Stimulated activated CD4-positive, alpha-beta T cell treated with anti-CD3 and anti-CD28 coated beads, Interleukin-12 subunit alpha, Interleukin-12 subunit beta, amount 100 ng/mL, for 24 hours (primary cell): ENCODE measurements at places on chromosomes 5 and 9.

DNA sequence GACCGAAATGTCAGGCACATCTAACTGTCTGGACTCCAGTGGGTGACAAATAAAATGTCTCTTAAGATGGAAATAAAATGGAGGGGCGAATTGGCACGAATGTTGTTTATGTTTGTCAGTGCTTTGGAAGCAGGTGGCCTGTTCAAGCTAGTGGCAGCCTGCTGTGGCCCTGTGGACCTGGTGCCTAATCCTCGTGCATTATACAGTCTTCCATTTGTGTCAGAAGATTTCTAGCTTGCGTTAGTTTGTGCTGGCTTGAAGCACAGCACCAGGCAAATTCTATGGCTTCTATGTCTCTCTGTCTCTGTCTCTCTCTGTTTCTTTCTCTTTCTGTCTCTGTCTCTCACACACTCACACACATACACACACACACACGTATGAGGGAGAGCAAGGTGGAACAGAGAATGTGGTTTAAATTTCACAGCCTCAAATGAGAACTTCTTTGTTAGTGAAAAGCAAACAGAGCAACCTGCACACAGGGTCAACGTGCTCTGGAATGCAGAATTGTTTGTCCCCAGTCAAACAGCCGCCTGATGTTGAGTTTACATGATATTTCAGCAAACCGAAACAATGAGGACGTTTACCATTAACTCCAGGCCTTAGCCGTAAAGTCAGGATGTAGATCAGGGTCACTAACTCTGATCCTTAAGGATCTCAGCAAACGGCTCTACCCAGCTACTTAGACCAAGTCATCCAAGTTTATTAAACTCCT, 39.0 kb upstream of the CD180 start:
- no peak for DNase-seq

GRCh38 chr9:136485049-136486045, 2.5 kb upstream of the SEC16A start:
- DNase-seq = peak; percentile 67

GRCh38 chr5:124040799-124041198, 528.8 kb downstream of the CSNK1G3 start:
- DNase-seq = no peak

DNA sequence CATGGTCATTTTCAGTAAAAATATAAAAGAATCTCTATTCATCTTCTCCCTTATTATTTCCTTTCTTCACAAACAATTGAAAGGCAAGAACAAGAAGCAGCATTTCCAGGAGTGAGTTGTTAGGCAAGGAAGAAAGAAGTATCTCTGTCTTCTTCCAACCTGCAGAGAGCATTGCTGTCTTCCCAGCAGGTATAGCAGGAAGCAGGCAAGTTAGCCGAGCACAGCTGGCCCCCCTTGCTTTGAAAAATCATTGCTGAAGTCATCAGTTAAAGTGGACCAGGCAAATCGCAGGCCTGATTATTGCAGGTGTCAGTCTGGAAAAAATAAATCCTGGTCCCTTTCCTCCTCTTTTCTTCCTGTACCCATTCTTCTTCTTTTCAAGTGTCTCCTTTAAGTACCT, 353.1 kb upstream of the BRINP1 start:
- DNase-seq = no peak

GRCh38 chr9:75120686-75121085, 32.4 kb downstream of the OSTF1 start:
- no peak for DNase-seq

DNA sequence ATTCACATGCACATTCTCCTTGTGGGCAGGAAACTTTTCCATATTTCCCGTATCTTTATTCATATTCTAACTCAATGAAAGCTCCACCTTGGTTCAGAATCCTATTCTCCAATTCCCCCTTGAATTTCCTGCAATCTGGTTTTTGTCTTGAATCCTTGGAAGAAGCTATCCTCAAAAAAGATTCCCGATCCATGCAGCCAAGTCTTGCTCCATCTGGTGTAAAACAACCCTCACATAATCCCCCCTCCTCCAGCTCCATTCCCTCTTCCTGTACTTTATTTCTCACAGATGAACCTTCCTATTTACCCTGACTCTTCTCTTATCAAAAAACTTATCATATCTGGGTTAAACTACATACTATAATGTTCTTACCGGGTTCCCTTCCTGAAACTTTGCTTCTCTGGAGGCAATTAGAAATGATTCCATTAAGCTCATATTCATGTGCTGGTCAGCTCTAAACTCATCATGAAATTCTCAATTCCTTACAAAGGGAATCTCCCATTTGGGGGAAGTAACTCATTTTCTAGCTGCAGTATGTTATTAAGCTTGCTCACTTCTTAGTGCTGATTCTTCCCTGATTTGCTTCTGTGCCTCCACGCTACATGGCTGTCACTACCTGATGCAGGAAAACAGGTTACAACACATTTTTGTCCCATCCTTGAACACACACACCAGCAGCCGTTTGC, 81.7 kb downstream of the GNAQ start:
- DNase-seq = no peak

GRCh38 chr9:4553951-4554381, 63.7 kb downstream of the SLC1A1 start:
- DNase-seq = no peak

GRCh38 chr5:8060953-8061429, 192.0 kb downstream of the MTRR start:
- no peak for DNase-seq

DNA sequence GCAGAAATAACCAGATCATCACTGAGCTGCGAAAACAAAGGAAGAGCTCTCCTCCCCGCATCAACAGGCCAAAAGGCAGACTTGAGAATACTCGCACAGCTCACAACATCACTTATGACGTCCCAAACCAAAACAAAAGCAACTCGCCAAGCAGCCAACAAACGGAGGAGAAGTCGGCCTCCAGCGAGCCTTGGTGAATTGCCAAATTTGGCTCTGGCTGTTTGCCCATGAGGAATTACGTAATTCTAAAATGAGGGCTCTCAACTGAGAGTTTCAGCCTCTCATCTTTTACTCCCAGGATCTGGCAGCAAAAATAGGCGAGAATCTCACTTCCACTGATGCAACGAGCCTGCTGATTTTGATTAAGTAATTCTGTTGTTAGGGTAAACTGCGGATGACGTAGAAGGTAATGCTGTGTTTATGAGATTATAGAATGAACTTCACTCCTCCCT, 51.7 kb upstream of the SEMA6A start:
- DNase-seq = no peak

DNA sequence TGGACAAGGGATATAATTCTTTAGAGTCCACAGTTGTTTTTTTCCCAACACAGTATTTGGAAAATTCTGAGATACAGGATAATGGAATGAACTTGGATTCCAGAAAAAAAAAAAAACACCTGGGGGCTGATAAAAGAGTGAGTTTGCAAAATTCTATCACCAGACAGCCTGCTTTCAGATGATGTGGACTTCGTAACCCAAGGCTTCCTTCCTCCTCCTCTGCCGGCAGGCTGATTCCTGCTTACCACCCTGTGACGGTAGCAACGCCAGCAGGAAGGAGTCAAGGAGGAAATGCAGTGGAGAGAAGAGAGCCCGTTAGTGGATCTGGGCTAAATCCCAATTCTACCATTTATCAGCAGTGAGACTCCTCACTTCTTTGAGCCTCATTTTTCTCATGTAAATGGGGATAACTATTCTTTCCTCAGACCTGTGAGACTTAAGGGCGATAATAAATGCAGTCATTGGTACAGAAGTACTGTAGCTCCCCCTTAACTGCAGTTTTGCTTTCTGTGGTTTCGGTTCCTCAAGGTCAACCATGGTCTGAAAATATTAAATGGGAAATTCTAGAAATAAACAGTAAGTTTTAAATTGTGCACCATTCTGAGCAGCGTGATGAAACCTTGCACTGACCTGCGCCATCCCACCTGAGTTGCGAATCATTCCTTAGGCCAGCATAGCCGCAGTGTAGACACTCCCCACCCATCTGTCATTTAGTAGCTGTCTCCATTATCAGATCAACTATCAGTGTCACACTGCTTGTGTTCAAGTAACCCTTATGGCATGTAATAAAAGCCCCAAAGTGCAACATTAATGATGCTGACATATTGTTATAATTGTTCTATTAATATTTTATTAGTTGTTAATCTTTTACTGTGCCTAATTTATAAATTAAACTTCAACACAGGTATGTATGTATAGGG, 71.4 kb downstream of the DCP2 start:
- DNase-seq = no peak

DNA sequence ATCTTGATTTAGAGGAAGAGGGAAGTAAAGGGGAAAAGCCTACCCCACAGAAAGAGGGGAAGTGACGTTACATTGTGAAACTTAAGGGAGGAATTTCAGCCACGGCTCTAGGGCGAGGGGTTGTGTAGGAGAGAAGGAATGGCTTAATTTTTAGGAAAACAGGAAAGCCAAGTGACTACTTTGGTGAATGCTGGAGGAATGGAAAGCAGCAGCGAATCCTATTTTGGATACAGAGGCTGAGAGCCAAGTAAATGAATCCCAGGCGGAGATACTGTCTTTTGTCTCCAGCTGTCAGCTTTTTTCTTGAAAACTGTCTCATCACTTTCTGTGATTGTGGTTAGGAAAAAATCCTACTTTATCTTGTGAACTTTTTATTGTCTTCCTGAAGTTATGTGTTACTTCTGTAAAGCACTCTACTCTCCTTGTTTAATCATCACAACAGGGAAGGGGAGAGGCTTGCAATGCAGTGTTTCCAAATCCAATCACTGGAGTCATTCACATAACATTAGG, 188.4 kb downstream of the TSSK1B start:
- no peak for DNase-seq

DNA sequence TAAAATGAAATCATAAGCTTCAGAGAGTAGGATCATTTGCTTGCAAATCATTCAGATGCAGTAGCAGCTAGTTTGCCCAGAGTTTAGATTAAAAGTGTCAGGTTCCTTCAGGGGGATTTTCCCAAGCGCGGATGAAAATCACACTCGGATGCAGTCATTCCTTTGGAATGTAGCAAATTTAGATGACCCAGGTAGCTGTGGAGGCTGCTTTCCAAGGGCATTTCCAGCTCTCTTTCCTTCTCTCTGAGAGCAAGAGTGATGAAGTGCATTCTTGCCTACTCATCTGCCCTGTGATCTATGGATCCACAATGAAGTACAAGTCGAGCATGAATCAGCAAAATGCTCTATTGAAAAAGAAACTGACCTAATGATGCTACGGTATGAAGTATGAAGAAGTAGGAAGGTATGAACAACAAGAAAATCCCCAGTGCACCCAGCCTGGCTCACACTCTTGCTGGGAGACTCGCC, 200.2 kb downstream of the PLK2 start:
- DNase-seq = no peak
